ENCODE measurements at places on chromosomes 11 and 22.
A peak's percentile ranks its signal among the peaks of the same experiment; 100 is the strongest.

GRCh38 chr11:94132823-94133408 is 4.3 kb downstream of the PANX1 start:
- no peak for DNase-seq

DNA sequence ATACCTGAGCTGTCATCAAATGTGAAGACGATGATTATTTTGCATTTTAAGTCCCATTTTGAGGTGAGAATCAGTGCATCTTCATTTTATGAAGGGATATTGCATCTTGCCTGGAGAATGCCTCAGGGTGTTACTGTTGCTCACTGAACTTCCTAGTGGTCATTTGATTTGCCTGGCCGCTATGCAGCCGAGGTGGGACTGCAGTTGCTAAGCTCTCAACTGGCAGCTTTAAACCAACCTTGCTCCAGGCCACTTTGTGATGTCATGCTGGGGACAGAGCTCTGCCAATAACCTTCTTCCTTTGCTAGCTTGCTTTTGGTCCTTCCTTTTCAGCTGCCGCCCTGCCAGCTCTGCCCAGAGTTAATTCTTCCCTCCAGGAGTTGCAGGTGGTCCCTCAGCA is 409.4 kb upstream of the B3GAT1 start:
- DNase-seq: no peak

DNA sequence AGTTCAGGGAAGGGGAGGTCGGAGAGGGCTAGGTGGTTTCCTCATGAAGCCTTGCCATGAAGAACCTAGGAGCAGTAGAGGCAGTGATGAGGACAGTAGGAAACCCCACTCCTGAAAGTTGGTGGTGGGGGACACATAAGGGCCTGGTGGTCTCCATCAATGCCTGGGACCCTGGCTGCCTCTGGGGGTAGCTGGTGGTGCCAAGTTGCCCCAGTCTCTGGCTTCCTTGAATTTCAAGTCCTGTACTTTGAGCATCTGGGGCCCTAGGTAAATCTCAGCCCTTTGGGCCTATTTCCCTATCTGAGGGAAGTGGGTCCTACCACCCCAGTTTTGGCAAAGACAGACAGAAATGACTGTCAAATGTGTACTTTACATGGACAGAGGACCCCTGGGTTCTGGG is 28.1 kb downstream of the AMPD3 start:
- DNase-seq: no peak

DNA sequence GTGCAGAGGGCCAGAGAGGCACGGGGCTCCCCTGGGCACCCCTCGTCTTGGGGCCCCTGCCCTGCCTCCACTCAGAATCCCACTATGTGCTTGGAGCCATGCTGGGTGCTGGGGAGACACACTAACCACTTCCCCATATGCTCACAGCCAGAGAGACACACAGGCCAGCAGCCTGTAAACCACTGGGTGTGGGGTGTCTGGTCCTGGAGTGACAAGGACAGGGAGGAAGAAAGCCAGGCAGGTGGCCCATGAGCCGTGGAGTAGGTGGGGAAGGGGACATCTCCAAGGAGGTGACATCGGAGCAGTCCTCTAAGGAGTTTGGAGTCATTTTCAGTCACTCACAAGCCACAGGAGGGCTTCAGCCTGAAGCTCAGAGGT is 58.9 kb downstream of the CDKN1C start:
- no peak for DNase-seq

- DNase-seq: peak; percentile 38
These were observed 12.4 kb upstream of the DSCAML1 start for GRCh38 chr11:117809236-117810055.

- DNase-seq: no peak
These were observed 214.1 kb downstream of the OPCML start for GRCh38 chr11:133318221-133318620.

DNA sequence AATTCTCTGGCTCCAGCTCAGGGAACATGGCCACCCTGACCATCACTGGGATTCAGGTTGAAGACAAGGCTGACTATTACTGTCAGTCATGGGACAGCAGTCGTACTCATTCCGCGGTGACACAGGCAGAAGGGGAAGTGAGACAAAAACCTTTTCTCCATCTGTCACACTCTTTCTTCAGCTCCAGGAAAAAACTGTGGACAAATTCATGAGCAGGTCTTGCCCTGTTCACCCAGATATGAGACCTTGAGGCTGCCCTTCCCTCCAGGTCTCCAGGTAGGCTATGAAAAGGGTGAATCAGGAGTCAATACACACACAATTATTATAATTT is 39.4 kb upstream of the GGTLC2 start:
- DNase-seq: no peak

GRCh38 chr11:69493931-69494821 is 12.7 kb downstream of the LINC01488 start:
- no peak for DNase-seq

GRCh38 chr11:118749429-118749828 is 41.5 kb downstream of the DDX6 start:
- DNase-seq: no peak

GRCh38 chr11:48111891-48112290 is 104.7 kb upstream of the OR4B1 start:
- DNase-seq: no peak

DNA sequence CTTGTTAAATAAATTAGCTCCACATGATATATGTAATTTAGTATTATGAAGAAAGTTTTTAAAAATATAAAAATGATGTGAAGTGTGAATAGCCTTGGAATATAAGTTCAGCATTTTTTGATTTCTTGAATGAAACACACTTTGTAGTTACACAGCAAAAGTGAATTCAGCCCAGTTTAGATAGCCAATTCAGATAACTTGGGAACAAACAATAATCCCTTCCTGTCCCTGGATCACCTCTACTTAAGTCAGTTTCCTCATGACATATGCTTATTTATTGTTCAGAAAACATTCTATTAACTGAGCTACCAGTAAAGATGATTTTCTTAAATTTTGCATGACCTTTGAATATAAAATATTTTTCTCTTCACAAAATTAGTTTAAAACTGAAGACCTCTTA is 107.4 kb downstream of the PGR start:
- no peak for DNase-seq

DNA sequence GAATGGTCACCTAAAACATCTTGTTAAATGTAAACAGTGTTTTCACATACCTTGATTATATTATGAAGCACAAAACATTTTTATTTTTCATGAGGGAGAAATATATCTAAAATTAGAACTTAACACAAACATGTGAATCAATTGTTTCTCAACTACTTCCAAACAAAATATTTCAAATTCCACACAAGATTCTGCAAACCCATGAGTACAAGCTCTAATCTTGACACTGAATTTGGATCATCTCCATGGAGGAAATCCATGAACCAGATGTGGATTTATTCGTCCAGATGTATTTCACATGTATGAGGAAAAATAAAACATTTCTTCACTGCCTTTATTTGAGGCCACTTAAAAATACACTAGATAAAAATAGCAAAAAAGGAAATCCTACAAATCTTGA is 184.2 kb downstream of the SBF2 start:
- DNase-seq: no peak

GRCh38 chr22:30238661-30239487 is 7.7 kb downstream of the LIF start:
- no peak for DNase-seq

DNA sequence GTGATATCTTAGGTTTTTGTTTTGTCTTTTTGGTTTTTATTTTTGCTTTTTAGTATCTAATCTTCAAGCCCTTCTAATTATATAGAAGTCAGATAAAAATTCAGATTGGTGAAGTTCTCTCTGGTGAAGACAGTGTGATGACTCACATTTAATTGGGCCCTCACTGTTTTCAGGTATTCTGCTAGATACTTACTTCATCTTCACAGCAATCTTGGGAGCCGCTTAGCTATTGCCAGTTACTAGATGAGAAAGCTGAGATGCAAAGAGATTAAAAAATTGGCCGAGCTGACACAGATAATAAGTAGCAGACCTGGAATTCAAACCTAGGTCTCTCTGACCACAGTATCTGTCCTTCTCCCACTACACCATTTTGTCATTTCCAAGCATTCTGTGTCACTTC is 75.0 kb downstream of the PPP2R1B start:
- no peak for DNase-seq

- DNase-seq: no peak
These were observed 59.4 kb downstream of the BRD1 start for GRCh38 chr22:49768077-49768910.

- DNase-seq: no peak
These were observed 42.9 kb downstream of the CBL start for GRCh38 chr11:119248750-119249670.

- DNase-seq: no peak
These were observed 140.5 kb downstream of the COMMD9 start for GRCh38 chr11:36148701-36149100.

- no peak for DNase-seq
These were observed 14.1 kb downstream of the SPATA19 start for GRCh38 chr11:133830931-133831907.

DNA sequence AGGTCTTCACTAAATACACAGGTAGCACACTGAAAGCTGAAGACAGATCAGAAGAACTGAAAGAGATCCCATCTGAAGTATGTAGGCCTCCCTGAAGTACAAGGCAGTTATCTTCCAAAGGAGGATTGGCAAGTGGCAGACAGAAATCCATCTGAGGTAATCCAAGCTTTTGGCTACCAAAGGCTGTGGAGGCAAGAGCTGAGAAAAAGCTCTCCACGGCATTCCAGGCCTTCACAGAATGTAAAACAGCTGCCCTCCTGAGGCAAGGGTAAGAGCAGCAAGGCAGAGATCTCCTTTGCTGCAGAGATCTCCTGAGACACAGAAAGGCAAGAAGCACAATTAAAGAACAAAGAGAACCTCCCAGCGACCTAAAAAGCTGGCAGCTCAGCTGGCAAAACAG is 19.1 kb downstream of the PIK3C2A start:
- DNase-seq: no peak

DNA sequence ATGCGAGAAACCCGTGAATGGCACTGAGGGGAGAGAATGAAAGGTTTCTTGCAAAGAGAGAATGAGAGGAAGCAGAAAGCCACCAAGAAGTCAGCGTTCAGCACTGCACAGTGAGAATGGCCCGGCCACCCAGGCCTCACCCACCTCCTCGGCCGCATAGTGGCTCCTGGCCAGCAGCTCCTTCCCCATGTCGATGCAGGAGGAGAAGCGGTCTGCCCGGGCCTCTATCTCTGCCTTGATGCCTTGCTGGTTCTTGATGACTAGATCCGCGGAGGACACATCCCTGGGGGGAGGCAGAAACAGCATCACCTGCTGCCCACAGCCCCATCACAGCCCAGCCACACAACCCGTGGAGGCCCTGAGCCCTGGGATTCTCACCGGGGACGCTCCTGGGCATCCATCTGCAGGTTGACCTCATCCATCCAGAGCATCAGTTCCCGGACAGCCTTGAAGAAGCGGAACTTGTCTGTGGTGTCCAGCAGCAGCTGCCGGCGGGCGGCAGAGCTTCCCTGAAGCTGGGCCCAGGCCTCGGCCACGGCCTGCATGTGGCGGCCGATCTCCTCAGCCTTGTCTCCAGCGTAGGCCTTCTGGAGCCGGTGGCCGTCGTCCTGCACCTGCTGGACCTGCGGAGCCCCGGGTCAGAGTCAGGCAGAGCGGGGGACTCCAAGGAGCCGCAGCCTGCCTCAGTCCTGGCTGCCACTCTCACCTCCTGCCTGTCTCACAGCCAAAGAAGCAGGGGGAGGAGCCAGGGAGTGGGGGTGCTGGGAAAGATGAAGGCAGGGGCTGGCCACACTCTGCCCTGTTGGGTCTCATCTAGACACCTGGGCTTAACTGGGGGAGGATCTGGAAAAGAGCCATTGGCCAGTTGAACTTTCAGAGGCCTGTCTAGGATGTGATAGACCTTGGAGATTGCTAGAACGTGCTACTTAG is 12.2 kb upstream of the RBM4B start:
- DNase-seq: no peak

DNA sequence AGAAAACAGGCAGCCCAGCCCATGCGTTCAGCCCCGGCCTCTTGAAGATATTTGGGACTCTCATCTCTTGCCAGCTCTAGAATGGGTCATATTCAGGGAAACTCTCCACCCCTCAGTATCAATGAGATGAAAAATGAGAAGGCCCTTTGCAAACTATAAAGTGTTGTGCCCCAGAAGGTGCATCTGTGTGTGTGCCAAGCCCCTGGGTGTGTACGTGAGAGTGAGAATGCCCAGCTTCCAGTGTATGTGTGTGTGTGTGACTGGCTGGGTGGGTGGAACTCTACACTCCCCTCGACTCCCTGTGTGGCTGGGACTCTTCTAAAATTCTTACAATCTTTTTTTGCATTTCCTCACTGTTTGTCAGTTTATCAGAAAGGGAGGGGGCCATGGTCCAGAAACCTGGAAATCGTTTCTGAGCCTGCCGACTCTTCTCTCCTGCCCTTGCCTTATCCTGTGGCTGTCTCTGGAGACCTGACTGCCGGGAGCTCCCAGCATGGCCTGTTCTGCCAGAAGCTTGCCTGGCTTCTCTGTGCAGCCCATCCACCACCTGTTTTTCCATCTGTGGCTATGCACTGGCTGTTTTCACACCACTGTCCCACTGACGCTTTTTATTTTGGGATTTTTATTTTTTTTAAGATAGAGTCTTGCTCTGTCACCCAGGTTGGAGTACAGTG is 1.2 kb downstream of the P2RY6 start:
- DNase-seq: no peak

GRCh38 chr22:22207845-22208564 is 36.6 kb upstream of the VPREB1 start:
- peak; percentile 62 for DNase-seq

- DNase-seq: no peak
These were observed 34.3 kb downstream of the PRR5L start for GRCh38 chr11:36330411-36330810.

GRCh38 chr11:101584655-101585054 is 848 bp upstream of the TRPC6 start:
- DNase-seq: no peak

DNA sequence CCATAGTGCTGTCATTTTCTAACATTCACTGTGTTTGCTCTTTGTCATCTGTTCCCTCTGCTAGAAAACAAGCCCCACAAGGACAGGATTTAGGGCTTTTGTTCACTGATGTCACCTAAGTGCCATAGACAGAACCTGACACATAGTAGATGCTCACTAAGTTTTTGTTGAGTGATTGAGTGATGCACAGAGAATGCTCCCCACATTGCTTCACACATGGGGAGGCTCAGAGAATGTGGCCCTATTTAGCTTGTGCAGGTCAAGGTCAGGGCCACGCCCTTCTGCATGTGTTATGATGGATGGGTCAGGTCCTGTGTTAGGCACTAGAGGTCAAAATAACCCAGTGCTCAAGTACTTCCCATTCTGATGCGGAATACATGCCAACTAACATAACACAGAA is 33.1 kb upstream of the TSKU start:
- DNase-seq: no peak

DNA sequence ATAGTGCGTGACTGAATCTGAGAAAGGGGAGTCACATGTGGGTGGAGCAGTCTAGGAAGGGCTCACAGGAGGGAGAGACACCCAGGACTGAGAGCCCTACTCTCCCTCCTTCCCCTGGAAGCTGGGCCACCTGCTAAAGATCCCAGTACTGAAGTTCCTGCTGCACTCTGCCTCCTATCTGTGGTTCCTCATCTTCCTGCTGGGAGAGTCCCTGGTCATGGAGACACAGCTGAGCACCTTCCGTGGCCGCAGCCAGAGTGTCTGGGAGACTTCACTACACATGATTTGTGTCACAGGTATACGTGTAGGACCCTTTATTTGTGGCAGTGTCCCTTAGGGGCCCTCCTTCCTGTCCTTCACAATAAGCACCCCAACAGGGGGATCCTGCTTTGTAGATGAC is 19.3 kb downstream of the ART5 start:
- no peak for DNase-seq

GRCh38 chr11:22192642-22193347 is at the start of gene ANO5:
ANO5 (plus strand) TSS chr11:22193085; CDS start chr11:22193493, 408 bp downstream.
- DNase-seq: no peak

- no peak for DNase-seq
These were observed 209.2 kb upstream of the TBCEL start for GRCh38 chr11:120814531-120815318.

Measured in activated effector memory CD4-positive, alpha-beta T cell treated with Interleukin-2 at 50 U/mL for 16 hours (primary cell).